Activated CD4-positive, alpha-beta T cell treated with anti-CD3 and anti-CD28 coated beads for 48 hours (primary cell): ENCODE measurements at places on chromosomes 7 and 10.

GRCh38 chr7:131013716-131014115 is 279.7 kb upstream of the KLF14 start:
- DNase-seq, result no peak

DNA sequence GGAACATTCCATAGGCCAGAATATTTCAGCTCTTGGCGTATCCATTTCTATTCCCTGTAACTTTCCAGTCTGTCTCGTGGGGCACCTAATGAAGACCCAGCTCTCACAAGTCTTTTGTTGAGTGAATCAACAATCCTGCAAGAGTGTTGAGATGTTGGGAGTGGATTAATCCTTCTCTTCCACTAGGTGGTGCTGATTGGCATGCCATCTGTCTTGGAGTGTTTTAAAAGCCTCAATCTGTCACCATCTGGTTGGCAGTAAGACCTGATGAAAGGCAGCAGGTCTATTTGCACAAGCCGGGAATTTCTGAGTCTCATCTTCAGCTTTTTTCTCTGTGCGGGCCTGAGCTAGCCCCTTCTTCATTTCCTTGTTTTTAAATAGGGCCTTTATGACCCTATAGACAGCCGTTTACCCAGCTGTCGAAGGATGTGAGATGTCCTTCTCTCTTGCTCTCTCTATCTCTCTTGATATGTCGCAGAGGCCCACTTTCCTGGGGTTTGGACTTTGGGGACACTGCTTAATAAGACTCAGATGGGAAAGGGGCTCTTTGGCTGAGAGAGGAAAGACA is 180.5 kb downstream of the ZNF365 start:
- DNase-seq, result peak; percentile 18

GRCh38 chr10:6141296-6142151 is 52.7 kb downstream of the RBM17 start:
- peak; percentile 62 for DNase-seq

- DNase-seq, result no peak
Measured at GRCh38 chr7:147182874-147183273, 1066.3 kb downstream of the CNTNAP2 start.

DNA sequence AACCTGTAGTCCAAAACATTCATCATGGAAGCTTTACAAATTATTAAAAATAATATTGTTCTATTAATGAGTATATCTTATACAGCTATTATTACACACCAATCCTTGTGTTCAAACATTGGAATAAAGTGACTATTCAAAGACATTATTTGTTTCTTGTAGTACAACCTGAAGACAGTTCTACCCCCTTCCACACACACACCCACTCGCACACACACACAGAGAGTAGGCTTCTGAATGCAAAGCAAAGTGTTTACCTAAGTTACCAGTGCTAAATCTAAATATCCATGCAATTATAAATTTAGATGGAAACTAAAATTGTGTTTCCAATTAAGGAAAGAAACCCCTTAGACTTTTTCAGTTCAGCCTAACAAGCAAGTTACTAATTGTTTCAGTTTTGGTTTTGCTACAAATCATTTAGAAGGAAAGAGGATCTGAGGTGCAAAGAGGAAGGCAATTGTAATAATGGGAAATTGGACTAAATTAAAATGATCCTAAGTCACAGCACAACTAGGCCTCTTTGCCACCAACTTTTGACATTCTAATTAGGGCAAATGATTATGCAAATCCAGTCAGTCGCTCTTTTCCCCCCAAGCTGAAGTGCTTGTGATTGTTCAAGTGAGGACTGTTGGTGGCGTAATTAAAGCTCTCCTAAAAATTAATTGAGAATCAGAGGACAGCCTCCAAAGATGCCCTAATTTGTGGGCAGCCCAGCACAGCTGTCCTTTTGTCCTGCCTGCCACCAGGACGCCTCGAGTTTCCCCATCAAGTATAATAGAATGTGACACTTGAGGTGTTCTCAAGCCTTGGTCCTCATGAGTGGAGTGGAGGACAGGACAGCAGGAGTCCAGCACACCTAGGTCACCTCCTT is 19.9 kb upstream of the ATOH7 start:
- DNase-seq, result no peak

DNA sequence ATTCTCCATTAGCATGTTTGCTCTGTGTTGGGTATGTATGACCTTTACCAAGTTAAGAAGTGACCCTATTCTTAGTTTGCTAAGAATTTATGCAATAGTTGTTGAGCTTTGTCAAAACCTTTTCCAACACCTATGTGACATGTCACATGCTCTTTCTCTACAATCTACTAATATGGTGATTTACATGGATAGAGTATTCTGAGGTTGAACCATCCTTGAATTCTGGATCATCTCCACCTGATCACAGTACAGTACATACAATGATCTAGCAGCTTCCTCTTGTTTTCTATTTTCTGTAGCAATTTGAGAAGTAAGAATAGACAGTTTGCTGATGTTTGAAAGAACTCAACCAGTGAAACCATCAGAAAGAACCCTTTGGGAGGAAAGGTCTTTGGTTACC is 101.2 kb upstream of the PDGFA start:
- DNase-seq, result no peak

DNA sequence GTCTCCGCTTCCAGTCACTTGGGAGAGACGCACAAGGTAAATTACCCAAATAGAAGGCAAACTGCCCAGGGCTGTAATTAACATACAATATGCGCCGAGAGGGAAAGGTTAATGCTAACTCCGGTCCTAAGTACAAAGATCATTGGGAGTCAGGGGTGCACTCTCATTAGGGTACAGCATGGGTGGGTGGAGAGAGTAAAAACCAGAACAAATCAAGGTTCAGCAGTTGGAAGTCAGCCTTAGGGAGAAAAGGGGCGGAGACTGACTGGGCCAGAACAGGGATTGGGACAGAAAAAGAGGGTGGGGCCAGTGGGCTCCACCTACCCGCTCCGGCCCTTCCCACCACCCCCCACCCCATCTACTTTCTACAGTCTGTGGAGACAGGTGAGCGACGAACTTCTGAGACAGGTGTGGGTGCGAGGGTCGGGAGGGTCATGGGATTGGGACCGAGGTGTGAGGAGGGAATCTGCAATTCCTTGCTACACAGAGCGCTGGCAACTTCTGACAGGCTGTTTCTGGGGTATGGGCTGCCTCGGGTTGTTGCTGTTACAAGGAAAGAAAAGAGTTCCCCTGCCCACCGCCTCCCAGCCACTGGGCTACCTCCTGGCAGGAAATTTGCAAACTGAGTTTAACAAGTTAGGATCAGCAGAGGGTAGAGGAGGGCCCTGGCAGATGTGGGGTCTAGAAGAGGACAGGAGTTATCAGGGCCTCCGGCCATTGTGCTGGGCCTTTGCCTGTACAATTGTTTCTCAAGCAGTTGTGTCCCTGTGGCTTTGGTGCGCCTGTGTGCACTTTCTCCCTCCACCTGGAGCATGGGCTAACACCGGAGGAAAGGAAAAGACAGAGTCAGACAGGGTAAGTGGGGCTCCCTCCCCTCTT is at the start of gene TMEM139:
Gene TMEM139 (plus strand): TSS at position 368 of the 879 bp plus-strand sequence. CDS start 1,000 bp downstream, outside the sequence.
- no peak for DNase-seq

GRCh38 chr10:17854044-17854652 is 45.0 kb downstream of the MRC1 start:
- DNase-seq, result no peak

GRCh38 chr7:74449809-74450397 is 3.8 kb upstream of the GTF2IRD1 start:
- peak; percentile 83 for DNase-seq

DNA sequence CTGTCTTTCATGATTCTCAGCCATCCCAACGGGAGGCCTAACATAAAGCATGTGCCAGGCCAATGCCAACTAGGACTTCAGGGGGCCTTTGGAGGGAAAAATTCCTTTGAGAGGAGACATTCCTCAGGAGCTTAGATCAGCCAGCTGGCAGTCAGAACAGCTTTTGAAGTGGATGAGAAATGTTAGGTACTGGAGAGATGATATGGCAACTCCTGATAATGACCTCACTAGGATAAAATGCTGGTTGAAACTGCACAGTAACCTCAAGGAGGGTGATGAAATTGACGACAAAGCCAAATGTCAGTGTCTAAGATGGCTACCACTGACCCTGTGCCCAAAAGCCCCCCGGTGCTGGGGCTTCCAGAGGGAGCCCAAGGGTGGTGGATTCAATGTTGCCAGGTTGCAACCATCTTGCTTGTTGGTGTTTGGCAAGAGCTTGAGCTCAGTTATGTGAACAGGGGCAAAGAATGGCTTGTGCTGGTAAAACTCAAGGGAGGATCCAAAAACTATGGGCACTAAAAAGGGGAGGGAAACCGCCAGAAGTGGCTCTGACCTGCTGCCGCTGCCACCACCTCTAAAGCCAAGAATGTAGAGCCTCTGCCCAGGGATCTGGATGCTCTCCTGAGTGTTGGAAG is 121.2 kb downstream of the UBE2H start:
- DNase-seq, result no peak

DNA sequence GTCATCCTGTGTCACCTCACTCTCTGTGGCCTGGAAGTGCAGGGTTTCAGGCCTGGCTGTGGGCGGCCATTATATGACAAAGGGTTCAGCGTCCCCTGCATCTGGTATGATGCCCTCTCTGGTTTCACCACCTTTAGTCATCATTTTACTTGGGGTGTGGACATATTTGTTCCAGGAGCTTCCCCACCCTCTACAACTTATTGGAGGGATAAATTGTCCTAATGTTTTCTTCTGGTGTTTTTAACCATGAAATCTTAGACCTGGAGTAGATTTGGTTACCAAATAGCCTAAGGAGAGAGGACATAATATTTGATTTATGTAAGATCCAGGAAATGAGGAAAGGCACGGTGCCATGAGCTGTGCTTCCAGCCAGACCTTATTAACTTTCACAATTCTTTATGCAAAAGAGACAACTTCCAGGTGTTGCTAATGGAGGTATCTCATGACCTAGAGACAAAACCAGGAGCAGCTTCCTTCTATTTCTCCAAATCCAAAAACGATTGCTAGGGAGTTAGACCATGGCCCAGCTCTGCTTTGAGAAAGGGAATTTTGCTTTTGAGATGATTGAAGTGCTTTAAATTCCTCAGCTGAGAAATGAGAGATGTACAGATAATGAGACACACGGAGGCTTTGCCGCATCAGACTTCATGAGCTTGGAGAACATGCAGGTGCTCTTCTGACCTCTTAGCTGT is 20.9 kb downstream of the WBP1L start:
- DNase-seq, result peak; percentile 37

- DNase-seq, result no peak
Measured at GRCh38 chr10:5450605-5451384, 38.4 kb downstream of the NET1 start.

- DNase-seq, result peak; percentile 33
Measured at GRCh38 chr10:100826983-100827818, 81.8 kb downstream of the PAX2 start.

DNA sequence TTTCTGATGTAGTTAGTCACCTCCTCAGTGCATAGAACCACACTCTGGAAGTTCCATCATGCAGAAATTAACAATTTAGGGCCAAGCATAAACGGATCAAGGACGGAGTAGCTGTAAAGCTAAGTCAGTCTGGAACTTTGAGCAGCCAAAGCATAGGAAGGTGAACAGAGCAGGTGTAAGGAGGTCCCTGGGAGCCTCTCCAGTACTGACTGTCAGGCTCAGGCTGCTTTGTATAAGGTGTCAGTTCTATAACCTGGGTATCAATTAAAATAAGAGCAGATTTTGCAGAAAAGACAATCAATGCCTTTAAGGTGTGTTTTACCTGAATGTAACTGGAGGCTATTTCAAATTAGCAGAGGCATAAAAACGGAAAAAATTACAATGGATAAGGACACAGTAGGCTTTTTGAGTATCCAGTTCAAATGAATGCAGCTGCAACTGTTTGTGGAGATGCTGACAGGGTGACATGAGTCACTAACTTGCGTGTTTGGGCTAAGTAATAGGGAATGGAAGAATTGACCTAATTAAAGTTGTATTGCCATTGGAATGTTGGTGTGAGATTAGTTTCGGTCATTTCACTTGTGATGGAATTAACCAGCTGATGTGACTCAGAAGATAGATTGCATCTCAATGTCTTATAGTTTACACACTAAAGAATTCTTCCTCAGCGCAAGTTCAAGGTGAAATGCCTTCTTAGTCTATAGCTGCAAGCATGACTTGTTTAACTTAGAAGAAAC is 417.9 kb upstream of the CNTNAP2 start:
- DNase-seq, result no peak

DNA sequence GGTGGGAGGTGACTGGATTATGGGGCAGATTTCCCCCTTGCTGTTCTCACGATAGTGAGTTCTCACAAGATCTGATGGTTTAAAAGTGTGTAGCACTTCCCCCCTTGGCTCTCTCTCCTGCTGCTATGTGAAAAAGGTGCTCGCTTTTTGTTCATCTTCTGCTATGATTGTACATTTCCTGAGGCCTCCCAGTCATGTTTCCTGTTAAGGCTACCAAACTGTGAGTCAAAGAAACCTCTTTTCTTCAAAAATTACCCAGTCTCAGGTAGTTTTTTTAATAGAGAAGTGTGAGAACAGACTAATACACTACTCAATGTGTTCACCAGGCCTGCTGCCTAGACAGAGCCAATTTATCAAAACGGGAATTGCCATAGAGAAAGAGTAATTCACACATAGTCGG is 49.7 kb downstream of the SDHAF3 start:
- DNase-seq, result no peak

GRCh38 chr7:28176174-28176573 is 4.4 kb downstream of the JAZF1 start:
- no peak for DNase-seq
